ACHN (cell line): ENCODE measurements at places on chromosomes 5 and 9.
A peak's percentile ranks its signal among the peaks of the same experiment; 100 is the strongest.

DNA sequence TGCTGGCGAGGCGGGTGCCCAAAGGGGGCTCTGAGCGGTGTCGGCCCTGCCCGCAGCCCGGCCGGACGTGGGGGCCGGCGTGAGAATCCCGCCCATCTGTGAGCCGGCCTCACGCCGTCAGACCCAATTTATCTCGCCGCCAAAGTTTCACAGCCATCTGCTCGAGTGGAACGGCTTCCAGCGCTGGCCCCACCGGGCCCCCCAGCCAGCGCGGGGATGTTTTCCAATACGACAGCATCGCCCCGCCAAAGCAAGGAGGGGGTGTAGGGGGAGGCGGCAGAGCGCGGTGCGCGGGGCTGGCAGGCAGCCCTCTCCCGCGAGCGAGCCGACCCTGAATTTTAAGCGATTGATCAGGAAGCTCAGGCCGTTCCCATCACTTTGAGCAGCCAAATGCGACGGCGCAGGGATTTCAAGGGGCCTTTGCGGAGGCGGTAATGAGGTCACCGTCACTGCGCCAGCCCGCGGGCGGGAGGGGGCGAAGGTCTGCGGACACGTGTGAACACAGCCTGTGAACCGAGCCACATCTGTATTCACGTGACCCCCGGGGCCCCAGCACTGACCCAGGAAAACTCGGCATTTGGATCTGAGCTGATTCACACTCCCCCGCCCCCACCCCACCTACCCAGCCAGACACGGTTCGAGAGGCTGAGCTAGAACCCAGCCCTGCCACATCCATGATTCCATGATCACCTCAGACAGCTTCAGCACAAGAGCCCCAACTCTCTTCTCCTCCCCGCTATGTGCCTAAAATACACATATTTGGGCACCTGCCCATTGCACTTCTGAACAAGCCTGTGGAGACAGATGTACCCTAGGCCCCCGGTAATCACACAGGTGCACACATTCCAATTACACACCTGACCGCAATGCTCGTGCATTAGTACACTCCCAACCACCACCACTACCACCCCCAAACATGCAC is 47.8 kb upstream of the PSD2 start:
- DNase-seq: peak; percentile 40

- no peak for DNase-seq
Measured at GRCh38 chr5:6506611-6507010, 58.0 kb downstream of the UBE2QL1 start.

DNA sequence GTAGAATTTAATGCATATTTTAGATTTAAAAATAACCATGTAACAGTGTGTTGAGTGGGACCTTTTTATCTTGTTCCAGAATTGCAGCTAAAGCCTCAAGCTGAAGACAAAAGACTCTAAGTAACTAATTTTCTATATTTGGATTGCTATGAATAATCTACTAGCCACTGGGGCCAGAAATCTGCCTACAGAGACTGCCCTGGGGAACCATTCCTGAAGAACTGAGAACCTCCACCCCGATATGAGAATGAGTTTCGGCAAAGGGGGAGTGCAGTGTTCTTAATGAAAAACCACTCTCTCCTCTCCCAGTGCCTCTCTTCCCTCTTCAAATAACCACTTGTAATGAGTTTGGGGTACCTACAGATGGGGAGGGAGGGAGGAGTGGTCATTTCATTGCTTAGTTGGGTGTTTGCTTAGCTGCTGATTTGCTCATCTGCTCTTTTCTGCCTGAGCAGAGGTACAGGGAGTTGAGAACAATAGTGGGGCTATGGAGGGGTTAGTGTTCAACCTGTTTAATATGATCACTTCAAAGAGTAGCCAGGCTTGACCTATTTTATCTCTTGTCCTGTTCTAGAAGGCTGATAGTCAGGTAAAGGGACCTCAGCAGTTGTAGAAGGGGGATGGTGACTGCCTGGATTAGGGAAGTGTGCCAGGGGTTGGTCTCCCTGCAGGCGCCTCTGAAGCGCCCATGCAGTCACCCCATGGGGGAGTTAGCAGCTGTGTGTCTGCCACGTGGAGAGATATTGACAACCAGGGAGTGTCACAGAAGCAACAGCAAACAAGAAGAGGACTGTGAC is 47.7 kb downstream of the ATG10 start:
- DNase-seq: no peak

DNA sequence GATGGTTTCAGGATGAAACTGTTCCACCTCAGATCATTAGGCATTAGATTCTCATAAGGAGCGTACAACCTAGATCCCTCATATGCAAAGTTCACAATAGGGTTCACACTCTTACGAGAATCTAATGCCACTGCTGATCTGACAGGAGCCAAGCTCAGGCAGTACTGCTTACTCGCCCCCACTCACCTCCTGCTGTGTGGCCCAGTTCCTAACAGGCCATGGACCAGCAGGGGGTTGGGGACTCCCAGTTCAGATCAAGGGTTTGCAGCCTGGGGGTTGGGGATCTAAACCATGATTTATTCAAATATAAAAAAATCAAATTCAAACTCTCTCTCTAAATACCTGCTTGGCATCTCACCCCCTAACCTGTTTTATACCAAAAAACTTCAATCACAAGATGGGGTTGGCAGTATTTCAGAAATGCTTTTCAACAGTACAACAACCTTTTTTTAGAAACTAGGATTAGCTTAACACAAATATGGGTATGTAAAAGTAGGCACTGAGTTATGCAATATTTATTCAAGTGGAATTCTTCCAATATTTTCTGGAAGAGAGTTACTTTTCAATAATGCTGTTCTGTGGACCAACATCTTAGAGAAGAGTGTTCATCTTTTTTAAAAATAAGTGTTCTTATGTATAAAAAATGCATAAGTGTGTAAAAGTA is 30.1 kb upstream of the SLC12A2 start:
- no peak for DNase-seq

- DNase-seq: no peak
Measured at GRCh38 chr5:133924221-133924920, 44.1 kb downstream of the C5orf15 start.

- DNase-seq: no peak
Measured at GRCh38 chr5:59569608-59570334, 323.8 kb downstream of the PDE4D start.

GRCh38 chr5:179410291-179411160 is 65.3 kb upstream of the ADAMTS2 start:
- no peak for DNase-seq

GRCh38 chr5:16970826-16971225 is 34.7 kb upstream of the MYO10 start:
- DNase-seq: no peak

DNA sequence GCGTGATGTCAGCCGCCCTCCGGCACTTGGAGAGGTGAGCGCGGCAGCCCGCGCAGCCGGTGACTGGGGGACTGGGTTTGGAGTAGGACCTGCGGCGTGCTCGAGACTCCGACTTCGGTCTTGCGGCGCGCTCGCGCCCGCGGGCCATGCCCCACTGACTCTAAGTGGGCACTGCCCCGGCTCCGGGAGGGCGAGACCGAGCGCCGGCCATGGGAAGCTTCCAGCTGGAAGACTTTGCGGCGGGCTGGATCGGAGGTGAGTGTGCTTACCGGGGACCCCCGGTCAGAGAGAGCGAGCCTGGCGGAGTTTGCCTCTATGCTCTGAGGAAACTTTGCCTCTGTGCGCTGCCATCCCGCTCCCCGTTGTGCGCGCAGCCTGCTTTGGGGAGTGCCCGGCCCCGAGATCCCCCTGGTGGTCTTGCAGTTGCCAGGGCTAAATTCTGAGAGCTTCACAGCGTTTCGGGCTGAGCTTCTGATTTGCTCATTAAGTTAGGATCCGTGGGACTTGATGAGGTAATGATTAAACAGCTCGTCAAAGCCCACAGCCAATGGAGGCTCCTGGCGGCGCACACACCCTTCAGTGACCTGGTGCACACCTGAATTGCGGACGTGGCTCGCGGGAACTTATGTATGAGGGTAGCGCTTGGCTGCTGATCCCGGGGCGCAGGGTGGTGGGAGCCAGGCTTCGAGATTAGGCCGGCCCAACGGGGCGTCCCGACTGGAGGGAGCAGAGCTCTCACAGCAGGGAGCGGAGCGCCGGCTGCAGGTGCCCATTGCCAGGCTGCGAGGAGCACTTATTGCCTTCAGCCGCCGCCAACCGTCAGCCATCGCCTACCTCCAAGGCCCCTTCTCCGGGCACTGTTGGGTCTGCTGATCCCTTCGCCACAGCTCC is at the start of gene SLC25A48:
Gene SLC25A48 (plus strand): TSS at position 25 of the 891 bp plus-strand sequence. CDS start 185 bp downstream, at position 210.
- peak; percentile 52 for DNase-seq

GRCh38 chr9:131404581-131404980 is 10.7 kb downstream of the PRRC2B start:
- DNase-seq: no peak

DNA sequence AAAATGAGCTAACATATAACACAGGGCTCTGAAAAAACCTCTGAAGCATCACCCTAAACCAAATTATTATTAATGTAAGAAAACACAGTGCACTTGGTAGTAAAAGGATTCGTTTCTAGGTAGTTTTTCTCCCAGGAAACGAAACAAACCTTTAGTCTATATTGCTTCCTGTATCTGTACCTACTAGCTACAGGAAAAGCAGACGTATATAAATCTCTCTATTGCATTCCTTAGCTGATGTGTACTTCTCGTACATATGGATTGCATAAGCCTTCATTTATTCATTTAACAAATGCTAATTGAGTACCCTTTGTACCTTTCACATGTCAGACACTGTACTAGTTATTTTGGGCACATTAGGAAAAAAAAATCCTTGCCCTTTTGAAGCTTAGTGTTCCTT is 85.0 kb upstream of the RASA1 start:
- DNase-seq: no peak

- DNase-seq: peak; percentile 63
Measured at GRCh38 chr9:13139641-13140171, 139.8 kb downstream of the MPDZ start.

- no peak for DNase-seq
Measured at GRCh38 chr5:131459216-131459615, 175.8 kb downstream of the RAPGEF6 start.

DNA sequence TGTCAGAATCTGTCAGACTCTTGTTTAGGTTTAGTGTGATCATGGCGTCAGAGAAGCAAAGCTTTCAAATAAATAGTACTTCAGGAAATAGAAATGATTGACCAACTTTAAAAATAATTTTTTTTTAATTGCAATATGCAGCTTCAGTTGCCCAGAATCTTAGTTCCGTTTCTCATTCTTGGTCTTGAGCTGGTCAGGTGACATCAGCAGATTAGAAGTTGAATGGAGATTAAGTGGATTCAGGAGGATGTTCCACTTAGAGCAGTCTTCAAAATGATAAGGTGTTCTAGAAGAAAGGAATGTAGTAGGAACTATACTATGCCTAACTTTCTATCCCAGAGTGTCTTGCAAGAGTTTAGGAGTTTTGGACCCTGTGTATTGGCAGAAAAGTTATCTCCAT is 30.6 kb downstream of the OTULIN start:
- DNase-seq: no peak

GRCh38 chr9:3138231-3139229 is 294.6 kb upstream of the PUM3 start:
- DNase-seq: no peak

GRCh38 chr5:112006721-112007120 is 249.7 kb upstream of the NREP start:
- no peak for DNase-seq

GRCh38 chr9:121735793-121736770 is 84.6 kb downstream of the DAB2IP start:
- no peak for DNase-seq

DNA sequence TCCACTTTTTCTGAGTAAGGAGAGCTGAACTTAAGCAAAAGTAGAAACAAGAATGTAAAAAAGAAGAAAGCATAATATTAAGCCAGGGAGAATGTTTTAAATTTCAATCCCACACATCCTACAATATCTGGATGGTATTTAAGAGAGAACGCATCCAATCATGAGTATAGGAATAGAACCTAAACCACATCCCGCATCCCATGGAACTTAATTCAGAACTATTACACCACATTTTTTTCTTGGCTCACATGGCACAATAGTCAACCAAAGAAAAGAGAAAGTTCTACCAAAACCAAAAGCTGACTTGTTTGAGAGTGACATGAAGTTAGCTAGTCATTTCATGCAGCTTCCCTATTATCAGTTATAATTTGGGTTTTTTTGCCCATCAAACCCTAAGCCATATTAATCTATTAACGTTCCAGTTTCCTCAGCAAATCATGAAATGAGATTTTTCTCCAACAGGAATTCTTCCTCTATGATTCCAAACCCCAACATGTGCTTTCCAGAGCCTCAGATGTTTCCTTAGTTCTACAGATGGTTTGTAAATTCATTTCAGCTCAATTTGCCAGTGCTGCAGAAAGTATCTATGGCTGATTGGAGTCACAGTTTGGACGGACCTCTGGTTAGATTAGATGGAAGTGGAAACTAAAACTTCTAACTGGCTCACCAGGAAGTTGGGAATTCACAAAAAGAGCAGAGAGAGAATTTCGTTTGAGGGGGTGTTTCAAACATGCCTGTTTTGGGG is 22.5 kb downstream of the ADAMTSL1 start:
- no peak for DNase-seq

DNA sequence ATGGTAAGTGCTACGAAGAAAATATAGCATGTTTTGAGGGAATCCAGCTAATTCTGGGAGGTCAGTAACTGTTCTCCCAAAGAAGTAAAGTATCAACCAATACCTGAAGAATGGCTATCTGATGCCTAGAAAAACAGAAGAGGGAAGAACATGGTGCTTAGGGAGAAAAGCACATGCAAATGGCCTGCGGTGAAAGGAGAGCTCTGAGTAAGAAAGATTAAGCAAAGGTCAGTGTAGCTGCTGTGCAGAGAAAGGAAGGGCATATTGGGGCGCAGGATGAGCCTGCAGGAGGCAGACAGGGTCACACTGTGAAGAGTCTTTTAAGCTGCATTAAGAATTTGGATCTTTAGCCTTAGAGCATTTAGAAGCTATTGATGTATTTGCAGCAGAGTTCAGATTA is 11.0 kb downstream of the ADRB2 start:
- DNase-seq: no peak

- peak; percentile 88 for DNase-seq
Measured at GRCh38 chr5:2756211-2757152, 5.0 kb upstream of the IRX2 start.

GRCh38 chr9:130470950-130471349 is 26.2 kb downstream of the ASS1 start:
- DNase-seq: no peak

GRCh38 chr5:109693535-109694400 is 4.0 kb downstream of the MAN2A1 start:
- DNase-seq: no peak

GRCh38 chr5:53478411-53479044 is 1.9 kb upstream of the FST start:
- DNase-seq: peak; percentile 53

- no peak for DNase-seq
Measured at GRCh38 chr9:117886616-117887015, 182.4 kb downstream of the TLR4 start.
